GM03348 (cell line): ENCODE measurements at places on chromosomes 4 and X.

DNA sequence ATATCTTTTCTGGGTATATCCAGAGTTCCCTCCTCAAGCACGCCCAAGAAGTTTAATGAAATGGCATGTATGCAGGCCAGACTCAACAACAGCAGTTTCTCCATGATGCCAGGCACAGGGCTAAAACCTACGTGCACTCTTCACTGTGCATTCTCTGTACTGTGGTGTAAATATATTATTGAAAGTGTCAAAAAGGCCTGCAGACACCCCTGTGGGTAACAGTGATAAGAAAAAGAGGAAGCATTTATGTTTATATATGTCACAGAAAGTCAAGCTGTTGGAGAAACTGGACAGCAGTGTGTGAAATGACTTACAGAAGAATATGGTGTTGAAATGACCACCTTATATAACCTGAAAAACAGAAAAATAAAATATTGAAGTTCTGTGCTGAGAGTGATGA is 29.6 kb upstream of the DCAF8L1 start:
- no peak for DNase-seq

- DNase-seq: peak; percentile 49
Observed at GRCh38 chrX:120625371-120625770, 4.5 kb downstream of the C1GALT1C1 start.

- no peak for DNase-seq
Observed at GRCh38 chrX:118249146-118249545, 96.8 kb upstream of the WDR44 start.

- no peak for DNase-seq
Observed at GRCh38 chrX:55132416-55132815, 43.6 kb downstream of the PAGE2 start.

DNA sequence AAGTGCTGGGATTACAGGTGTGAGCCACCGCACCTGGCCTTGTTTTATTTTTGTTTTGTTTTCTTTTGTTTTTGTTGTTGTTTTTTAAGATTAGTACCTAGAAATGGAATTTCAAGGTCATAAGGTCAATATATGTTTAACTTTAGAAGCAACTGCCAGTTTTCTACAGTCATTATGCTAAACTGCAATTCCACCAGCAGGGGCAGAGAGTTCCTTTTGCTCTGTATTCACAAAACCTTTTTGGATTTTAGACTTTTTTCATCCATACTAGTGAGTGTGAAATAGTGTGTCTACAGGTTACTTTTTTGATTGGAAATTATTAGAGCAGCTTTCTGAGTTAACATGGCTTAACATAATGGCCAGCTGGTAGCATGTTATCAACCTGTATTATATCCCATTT is 580.6 kb downstream of the TRIML1 start:
- DNase-seq: no peak

DNA sequence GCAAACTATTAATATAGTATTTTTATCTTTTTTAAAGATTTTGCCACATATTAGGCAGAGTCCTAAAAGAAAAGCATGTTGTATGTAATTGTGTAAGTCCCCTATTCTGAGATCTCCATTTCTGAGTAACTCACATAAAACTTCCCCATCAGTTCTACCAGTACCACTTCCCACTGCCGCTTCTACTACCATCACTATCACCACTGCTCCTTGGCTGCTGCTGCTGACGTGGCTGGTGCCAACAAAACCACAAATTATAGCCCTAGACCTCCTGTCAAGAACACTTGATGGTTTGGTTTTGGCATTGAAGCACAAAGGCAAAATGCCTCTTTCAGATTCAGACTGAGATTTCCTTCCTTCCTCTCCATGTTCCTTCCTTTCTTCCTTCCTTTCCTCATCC is 106.4 kb downstream of the MMRN1 start:
- no peak for DNase-seq

- no peak for DNase-seq
Observed at GRCh38 chr4:132227151-132227856, 921.8 kb upstream of the PCDH10 start.

- DNase-seq: no peak
Observed at GRCh38 chr4:2646396-2647149, 109.6 kb downstream of the TNIP2 start.

- DNase-seq: no peak
Observed at GRCh38 chr4:156654410-156654809, 317.2 kb downstream of the PDGFC start.

- no peak for DNase-seq
Observed at GRCh38 chr4:6960154-6960553, 50.5 kb downstream of the TBC1D14 start.

GRCh38 chr4:13829457-13829856 is 201.9 kb upstream of the BOD1L1 start:
- DNase-seq: no peak

DNA sequence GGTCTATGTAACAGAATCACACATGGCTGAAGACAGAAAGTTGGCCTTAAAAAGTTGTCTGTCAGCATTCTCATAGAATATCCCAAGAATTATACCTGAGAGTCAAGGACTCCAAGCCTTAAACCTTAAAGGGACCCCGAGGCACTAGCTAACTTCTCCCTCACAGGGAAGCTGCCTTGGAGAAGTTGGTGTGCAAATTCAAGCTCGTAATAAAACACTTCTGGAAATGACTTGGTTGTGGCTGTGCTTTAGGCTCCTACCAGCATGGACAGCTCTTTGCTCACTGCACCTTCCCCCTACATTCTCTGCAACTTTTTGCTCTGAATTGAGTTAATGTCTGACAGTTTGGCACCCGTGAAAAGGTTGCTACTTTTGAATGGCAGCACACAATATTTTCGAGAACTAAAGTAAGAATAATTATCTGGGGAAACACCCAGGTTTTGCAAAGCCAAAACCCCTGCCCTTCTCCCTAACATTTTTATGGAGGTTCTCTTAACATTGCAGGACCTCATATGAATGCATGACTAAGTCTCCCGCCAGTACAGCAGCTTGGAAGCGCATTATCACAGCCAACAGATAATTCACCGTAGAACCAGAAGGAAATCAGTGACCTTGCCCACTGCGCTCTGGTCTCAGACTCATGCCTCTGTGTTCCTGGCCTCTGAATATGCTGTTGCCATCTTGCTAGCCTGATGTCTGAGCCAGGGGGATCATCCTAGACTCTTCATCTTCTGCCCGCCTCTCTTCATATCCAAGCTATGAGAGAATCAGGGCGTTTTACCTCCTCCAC is 91.0 kb downstream of the MGST2 start:
- no peak for DNase-seq

DNA sequence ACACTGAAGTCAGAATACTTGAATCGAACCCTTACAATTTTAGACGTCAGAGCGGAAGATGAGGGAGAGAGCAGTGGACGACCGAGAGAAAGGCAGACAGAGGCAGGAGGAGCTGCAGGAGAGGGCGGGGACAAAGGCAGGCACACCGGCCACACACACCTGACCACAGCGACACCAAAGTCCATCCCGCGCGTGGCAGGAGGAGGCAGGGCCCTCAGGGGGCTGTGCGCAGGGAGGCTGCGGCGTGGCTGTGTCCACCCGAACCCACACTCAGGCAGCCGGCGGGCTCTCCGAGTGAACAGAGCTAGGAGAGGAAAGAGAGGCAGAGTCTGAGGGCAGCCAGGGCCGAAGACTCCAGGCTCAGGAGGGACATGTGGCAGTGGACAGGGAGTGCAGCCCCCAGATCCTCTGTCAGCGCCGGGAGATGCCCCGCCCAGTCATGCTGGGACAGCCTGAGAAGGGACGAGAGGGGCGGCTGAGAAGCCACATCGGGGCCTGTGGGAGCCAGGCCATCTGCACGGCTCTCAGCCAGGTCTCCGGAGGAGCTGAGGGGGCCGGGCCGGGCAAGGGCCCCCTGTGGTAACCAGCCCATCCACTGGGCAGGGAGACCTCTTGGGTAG is 20.1 kb downstream of the GAK start:
- DNase-seq: no peak

- DNase-seq: peak; percentile 75
Observed at GRCh38 chrX:39736216-39737211, 361.2 kb downstream of the BCOR start.

- no peak for DNase-seq
Observed at GRCh38 chr4:4719436-4719835, 140.0 kb upstream of the MSX1 start.

DNA sequence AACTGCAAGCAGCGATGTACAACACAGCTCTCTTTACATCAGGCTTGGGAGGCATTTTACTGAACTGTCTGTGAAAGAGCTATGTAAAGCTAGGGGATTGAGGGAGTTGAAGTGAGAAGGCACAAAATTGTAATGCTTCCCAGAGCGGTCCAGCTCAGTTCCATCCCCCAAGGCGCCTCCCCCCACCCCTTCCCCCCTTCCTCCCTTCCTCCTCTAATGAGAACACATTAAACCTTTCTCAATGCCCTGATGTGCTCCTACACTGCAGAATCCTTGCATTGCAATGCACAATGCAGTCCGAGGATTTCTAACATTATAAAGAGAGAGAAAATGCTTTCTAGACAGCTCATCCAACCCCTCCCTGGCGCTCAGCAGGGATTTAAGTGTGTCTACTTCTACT is 73.9 kb downstream of the CXXC4 start:
- DNase-seq: no peak

GRCh38 chr4:172042714-172043114 is 229.5 kb downstream of the GALNTL6 start:
- no peak for DNase-seq

- no peak for DNase-seq
Observed at GRCh38 chr4:148016063-148016637, 284.3 kb downstream of the ARHGAP10 start.

GRCh38 chr4:143232277-143232676 is 47.6 kb downstream of the USP38 start:
- no peak for DNase-seq

GRCh38 chr4:115515366-115515765 is 401.9 kb upstream of the NDST4 start:
- DNase-seq: no peak

DNA sequence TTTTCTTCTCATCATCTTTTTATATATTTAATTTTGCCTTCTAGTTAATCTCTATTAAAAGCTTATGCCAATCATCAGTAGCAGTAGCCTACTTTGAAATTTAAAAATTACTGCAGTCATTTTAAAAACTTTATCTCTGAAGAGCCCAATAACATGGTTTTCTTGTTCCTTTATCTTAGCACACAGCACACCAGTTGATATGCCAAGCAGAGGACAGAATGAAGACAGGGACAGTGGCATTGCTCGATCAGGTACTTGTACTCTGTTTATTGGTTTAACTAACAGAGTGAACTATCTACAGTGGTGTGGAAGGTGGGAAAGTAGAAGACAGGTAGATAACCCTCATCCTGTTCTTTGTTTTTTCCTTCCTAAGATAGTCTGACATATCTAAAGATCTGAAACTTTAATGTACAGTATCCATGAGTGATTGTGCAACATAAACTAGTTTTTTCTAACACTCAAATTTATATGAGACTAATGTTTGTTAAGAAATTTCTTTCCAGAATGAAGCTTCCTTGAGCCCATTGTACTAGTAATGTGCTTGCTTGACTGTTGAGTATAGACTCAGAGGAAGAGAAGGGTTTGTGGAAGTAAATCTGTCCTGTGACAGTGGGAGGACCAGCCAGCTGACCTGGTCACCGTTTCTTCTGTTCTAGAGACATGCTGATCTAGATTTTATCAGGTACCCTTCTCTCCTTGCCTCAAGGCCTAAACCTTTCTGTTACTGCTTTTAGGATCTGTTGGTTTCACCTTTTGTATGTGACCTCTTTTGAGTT is 66.6 kb downstream of the FNIP2 start:
- DNase-seq: no peak

- no peak for DNase-seq
Observed at GRCh38 chr4:18234108-18234507, 212.6 kb upstream of the LCORL start.

DNA sequence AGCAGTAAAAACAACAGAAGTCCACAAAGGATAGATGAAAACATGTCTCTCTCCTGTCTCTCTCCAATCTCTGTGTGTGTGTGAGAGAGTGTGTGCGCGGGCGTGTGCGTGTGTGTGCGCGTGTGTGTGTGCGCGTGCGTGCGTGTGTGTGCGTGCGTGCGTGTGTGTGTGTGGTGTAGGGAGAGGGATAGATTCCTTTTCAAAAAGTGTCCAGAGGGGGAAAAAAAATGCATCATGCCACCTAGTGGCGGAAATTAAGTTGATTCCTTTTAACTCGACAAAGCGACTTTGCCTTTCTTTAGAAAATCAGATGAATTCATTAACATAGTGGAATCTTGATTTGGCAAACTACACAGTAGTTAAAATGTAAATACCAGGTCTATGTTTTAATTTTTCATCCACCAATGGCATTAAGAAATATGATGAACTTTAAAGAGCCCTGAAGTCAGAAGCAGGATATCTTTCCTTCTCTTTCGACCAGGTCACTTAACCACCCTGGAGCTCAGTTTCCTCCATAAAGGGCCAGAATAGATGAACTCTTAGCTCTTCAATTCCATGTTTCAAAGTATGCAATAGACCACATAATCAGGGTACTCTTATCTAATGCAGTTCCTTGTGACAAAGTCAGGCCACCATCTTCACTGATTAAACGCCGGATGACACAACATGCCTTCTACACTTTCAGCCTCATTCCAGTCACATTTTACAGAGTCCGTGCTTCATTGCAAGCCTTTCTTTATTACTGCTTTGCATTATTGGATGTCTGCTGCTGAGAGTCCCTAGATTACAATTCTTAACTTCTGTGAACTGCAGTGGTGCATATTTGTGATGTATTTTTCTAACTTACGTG is 162.8 kb downstream of the FBXO8 start:
- DNase-seq: peak; percentile 80

DNA sequence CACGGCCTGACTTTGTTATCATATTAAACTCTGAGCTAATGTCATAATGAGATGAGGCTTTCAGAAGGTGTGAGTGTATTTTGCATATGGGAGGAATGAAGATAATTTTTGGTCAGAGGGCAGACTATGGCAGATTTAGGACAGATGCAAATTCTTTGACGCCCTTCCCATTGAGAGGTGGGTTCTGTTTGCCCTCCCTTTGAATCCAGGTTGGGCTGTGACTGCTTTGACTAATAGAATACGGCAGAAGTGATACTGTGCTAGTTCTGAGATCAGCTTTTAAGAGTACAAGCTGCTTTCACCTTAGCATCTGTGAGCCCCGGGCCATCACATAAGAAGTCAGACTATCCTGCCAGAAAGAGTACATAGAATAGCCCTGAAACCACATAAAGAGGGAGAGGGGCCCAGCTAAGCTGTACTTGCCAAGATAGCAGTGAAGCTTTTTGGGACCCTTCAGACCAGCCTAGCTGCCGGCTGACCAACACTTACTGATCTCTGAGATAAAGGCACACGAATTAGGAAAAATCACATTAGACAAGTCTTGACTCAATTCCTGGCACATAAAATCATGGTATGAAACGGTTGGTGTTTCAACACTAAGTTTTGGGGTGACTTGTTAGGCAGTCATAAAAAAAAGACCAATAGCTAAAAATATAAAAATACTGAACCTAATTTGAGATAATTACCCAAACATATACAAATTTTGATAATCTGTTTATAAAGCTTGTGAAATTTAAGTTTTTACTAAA is 166.7 kb upstream of the SH3RF1 start:
- DNase-seq: no peak

- peak; percentile 76 for DNase-seq
Observed at GRCh38 chr4:3203971-3204431, 45.0 kb upstream of the MSANTD1 start.

GRCh38 chr4:162622664-162623063 is 458.9 kb upstream of the FSTL5 start:
- no peak for DNase-seq

- DNase-seq: no peak
Observed at GRCh38 chrX:23127586-23127985, 127.8 kb downstream of the DDX53 start.

GRCh38 chrX:13903405-13903804 is 86.5 kb upstream of the GPM6B start:
- DNase-seq: no peak

GRCh38 chr4:2695346-2696060 is 60.6 kb downstream of the TNIP2 start:
- no peak for DNase-seq
